Activated CD4-positive, alpha-beta T cell treated with anti-CD3 and anti-CD28 coated beads for 24 hours (primary cell): ENCODE measurements at places on chromosomes 4 and X.

DNA sequence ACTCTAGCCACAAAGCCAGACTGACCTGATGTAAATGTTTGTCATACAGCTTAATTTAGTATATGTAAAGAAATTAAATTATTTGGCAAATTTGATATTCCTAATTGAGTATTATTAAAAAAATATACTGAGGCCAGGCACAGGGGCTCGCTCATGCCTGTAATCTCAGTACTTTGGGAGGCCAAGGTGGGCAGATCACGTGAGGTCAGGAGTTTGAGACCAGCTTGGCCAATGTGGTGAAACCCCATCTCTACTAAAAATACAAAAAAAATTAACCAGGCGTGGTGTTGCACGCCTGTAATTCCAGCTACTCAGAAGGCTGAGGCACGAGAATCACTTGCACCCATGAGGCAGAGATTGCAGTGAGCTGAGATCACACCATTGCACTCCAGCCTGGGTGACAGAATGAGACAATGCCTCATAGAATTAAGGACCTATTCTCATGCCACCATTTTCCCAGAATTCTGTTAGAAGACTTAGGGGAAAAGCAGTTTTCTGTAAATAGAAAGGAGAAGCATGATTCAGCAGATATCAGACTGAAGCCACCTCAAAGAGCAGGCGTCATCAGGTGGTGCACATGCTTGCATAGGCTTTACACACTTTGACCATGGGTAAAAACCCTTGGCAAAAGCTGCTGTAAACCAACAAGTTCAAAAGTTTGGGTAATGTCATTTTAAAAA, 6.1 kb downstream of the UBQLN2 start:
- no peak for DNase-seq

- DNase-seq: no peak
Measured at GRCh38 chrX:47430925-47431324, 52.1 kb downstream of the ZNF41 start.

GRCh38 chr4:119165767-119166166, 30.1 kb downstream of the MYOZ2 start:
- DNase-seq: no peak

- DNase-seq: no peak
Measured at GRCh38 chr4:155693015-155693663, 26.5 kb downstream of the GUCY1A1 start.

DNA sequence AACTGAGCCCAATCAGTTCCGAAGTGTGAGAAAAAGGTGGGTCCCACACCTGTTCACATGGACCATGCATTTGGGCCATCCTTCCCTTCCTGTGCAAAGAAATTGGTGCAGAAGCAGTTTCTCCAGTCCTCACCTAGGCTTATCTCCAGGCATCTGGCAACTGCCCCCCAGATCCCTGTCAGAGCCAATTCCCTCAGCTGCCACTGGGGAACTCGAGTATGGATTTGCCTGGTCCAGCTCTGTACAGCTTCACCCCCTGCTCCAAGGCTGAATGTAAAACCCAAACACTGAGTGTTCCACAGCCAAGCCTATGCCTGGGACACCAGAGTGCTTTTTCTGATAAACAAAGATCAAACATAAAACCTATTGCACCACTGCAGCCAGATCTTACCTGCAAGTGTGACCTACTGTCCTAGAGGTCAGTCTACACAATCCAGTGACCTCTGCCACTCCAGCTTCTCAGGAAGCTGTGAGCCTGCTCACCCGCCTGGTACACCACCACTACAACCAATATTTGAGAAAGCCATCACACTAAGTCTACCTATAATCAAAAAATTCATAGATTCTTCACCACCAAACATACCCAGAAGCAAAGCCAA, 136.4 kb downstream of the STPG2 start:
- DNase-seq: no peak

DNA sequence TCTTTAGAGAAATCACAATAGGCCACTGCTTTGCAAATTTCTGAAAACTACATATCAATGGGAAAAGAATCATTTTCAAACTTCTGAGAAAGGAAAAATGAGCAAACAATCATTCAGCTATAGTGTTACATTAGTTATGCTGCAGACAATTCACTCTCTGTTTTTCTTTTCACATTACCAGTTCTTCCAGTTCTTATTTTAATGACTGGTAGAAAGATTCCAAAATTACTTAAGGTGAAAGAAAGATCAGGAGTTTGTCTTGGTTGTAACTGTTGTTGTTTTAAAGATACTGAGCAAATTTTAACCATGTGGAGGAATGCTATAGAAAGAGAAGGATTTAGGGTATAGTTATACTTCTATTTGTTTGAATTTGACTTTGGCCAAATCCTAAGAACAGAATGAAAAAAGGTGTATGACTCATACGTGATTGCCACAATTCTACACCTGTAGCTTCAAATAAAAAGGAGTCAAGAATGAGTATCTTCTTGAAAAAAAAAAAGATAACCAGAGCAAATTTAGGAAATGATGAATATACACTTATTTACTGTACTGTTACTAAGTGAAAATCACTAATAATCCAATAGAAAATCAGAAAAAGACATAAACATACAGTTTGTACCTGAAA, 21.0 kb upstream of the RASGEF1B start:
- no peak for DNase-seq

GRCh38 chr4:148293571-148293970, 148.6 kb downstream of the NR3C2 start:
- DNase-seq: no peak

DNA sequence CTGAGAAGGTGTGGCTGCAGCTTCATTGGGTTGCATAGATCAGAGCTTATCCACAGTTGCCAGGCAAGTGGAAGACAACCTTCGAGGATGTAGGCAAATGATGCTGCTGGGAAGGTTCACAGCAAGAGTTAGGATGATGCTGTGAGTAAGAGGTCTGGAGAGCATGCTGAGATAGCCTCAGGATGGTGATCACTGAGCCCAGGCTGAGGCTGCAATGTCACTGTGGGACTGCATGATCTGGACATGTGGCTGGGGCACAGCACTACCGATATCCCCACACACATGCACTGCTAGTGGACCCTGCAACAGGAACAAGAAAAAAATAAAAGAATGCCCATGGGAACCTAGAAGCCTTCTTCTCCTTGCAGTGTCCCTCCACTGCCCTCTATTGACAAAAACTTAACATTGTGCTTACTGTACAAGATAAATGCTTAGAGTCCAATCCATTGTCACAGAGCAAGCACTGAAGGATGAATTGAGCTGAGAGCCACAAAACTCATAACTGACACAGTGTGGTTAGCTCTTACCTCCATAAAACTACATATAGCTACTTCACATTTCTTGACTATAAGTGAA, 105.6 kb downstream of the CNKSR2 start:
- DNase-seq: no peak

- DNase-seq: no peak
Measured at GRCh38 chr4:113106108-113106507, 56.7 kb downstream of the ANK2 start.
